Activated naive CD4-positive, alpha-beta T cell treated with anti-CD3 and anti-CD28 coated beads, Interleukin-2, amount 10 ng/mL, durations not matched to agents 5 hours and 36 hours (primary cell): ENCODE measurements at places on chromosomes 5 and 9. TPM values are rescaled to one million over a fixed set of nuclear protein-coding genes. Genes with fewer than 3 reads are reported as not detected.

The CBY3 gene
- total RNA-seq = 0.71 TPM

The HTR1A gene
- total RNA-seq = not detected

The DDX4 gene
- 0.23 TPM for total RNA-seq

The RAD23B gene
- 86.5 TPM for total RNA-seq

The TLE1 gene
- total RNA-seq = 0.88 TPM

The TMEM215 gene
- not detected for total RNA-seq

The HOMER1 gene
- 1.5 TPM for total RNA-seq

The RLN1 gene
- total RNA-seq = 2.8 TPM

The SLC6A3 gene
- total RNA-seq = not detected

The KCNV2 gene
- total RNA-seq = not detected
